CD4-positive, alpha-beta T cell (primary cell): ENCODE measurements at places on chromosomes 11 and 22.

DNA sequence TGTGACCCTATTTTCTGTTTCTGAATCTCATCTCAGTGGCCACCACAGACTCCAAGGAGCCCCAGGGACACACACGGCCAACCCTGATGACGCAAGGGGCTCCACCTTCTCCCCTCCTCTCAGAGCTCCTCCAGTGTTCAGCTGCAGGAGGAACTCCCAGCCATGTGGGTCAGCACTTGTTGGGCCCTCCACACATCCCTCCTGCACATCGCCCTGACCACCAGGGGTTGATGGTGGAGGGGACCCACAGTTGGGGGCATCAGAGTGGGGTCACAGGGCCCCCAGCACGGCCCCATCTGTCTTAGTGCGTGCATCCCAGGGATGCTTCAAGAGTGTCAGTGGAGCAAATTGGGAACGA, 499.6 kb downstream of the BRD1 start:
- no peak for DNase-seq

DNA sequence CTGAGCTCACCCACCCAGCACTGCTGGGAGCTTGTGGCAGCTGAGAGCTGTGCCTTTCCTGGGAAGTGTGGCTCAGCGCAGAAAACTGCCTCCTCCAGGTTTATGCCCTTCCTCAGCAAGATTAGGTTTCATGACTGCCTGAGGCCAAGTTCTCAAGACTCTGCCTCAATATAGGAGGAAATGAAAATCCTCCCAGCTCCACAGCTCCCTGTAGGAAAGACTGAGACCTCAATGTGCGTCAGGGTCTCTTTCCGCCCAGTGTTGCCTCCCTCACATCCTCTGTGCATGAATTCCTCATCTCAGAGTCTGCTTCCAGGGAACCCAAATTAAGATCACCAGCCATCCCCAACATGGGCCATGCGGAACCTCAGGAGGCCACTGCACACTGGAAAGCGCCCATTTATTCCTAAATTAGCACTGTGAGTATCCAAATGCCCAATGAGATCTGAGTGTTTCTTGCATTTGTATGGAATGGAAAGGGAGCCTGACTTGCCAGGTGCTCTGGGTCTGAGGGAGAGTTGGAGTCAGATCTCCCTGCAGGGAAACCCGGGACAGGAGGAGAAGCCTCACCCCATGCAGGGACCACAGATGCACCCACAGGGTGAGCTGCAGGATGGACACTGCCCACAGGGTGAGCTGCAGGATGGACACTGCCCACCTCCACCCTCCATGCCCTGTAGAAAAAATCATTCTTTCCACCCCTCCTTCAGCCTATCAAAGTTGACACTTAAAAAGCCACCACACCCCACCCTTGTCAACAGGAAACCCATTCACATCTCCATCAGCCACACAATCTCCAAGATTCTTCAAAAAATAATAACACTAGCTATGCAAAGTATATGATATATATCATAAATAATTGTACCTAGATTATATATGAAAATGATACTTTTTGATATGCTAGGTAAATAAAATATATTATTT, 97.4 kb upstream of the IGLL5 start:
- no peak for DNase-seq

GRCh38 chr11:33919645-33920044, 27.8 kb upstream of the LMO2 start:
- DNase-seq, result no peak

DNA sequence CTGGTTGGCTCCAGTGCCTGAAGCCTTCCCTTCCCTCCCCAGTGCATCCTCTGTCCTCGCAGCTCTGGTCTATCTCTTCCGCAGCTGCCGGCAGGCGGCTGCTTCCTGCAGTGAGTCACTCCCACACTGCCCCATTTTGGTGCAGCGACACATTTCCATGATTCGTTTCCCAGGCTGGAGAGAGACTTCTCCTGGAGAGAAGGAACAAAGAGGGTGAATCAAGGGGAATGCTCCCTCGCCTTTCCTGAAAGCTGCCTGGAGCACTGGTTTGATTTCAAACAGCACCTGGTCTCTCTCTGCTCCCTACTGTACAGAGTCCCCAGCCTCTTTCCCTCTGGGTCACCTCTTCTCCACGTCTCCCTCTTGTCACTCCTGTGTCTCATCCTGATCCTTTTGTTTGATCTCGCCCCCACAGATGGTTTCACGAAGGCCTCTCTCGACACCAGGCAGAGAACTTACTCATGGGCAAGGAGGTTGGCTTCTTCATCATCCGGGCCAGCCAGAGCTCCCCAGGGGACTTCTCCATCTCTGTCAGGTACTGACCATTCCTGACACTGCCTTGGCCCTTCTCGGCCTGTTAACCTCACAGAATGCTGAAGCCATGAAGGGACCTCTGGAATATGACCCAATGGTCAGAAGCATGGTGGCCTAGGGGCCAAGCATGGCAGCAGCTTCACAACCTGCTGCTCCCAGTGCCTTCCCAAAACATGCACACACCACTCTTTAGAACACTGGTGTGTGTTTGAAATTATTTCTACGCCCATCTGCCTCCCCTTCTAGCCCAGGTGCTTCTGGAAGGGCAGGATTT, at the start of gene TMA7B:
TMA7B (plus strand) TSS at position 758 of the 808 bp plus-strand sequence. CDS start 3,978 bp downstream, outside the sequence.
- DNase-seq, result peak; percentile 41

- DNase-seq, result no peak
These were observed 32.7 kb upstream of the TXNRD2 start for GRCh38 chr22:19974268-19974861.

GRCh38 chr11:107707215-107707671, 4.6 kb downstream of the SLN start:
- no peak for DNase-seq

GRCh38 chr22:37830093-37830842, 7.1 kb downstream of the GALR3 start:
- DNase-seq, result no peak

DNA sequence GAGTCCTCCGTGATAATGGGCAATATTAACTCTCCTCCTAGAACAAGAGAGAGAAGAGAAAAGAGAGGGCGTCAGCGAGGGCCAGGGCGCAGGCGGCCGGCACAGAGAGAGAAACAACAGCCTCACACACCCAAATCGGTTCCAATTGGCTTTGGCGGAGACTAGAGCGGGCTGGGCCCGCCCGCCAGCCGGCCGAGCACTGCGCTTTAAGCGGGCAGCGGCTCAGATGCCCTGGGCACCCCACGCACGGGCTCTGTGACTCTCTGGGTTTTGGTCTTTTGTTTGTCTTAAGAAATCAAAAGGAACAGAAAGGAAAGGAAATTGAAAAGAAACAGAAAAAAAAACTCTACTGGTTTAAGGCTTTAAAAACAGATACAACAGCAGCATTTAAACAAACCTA, 17.0 kb downstream of the SLC22A12 start:
- DNase-seq, result no peak
